CD8-positive, alpha-beta memory T cell (primary cell): ENCODE measurements at places on chromosomes 4 and X. TPM values are rescaled to one million over a fixed set of nuclear protein-coding genes. Genes with fewer than 3 reads are reported as not detected.

DNA sequence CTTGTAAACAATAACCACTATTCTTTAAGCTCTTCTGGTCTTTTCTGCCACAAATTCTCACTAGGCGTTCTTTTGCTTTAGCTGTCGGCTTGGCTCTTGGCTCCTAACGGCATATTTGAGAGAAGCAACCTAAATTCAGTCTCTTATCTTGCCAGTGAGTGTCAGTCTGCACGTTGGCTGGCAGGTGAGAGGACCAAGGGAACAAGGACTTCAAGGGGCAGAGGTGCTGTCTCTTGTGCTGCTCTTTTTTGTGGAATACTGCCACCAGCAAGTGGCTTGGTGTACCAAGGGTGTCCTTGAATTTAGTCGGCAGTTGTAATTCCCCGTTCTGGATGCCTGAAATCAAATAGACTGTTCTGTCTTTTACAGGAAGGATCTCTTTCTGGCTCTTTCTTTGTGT, 77.8 kb upstream of the SLC4A4 start:
- no peak overlapping the region for H3K27ac ChIP-seq
- peaks cover 10% of the 10 kb centered on the region for H3K4me1 ChIP-seq
- H3K4me3 ChIP-seq: no peak overlapping the region

GRCh38 chr4:62814510-62815047, 1594.7 kb downstream of the TECRL start:
- no peaks in the 10 kb centered on the region for H3K36me3 ChIP-seq
- no peaks in the 10 kb centered on the region for H3K4me1 ChIP-seq
- no peak for DNase-seq
- no peak overlapping the region for H3K27ac ChIP-seq

GRCh38 chrX:39396358-39396995, 595.2 kb downstream of the MID1IP1 start:
- DNase-seq: no peak
- no peaks in the 10 kb centered on the region for H3K4me1 ChIP-seq
- H3K4me3 ChIP-seq: no peak overlapping the region
- no peak overlapping the region for H3K27ac ChIP-seq
- no peaks in the 10 kb centered on the region for H3K36me3 ChIP-seq

- no peak overlapping the region for H3K4me3 ChIP-seq
- no peaks in the 10 kb centered on the region for H3K4me1 ChIP-seq
- H3K36me3 ChIP-seq: no peaks in the 10 kb centered on the region
- H3K27ac ChIP-seq: no peak overlapping the region
Measured at GRCh38 chr4:51859476-51860031, 16.6 kb downstream of the DCUN1D4 start.

DNA sequence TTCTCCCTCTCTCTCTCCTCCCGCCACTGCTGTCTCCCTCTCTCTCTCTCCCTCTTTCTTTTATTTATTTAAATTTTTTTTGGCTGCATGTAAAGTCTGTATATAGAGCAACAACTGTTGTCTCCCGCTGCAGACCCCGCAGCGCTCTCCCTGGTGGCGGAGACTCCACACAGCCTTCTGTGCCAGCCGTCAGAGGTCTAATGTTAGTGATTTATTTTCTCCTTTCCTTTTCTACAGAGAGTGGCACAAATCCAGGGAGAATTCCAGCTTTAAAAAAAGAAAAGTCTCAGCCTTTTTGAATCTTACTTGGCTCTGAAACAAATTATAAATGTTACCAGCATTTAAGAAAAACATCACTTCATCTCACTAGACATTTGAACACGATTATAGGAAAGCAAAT, 106.2 kb downstream of the FAM9B start:
- no peak overlapping the region for H3K27ac ChIP-seq
- H3K36me3 ChIP-seq: no peaks in the 10 kb centered on the region
- no peak for DNase-seq
- no peaks in the 10 kb centered on the region for H3K27me3 ChIP-seq
- no peak overlapping the region for H3K4me3 ChIP-seq

DNA sequence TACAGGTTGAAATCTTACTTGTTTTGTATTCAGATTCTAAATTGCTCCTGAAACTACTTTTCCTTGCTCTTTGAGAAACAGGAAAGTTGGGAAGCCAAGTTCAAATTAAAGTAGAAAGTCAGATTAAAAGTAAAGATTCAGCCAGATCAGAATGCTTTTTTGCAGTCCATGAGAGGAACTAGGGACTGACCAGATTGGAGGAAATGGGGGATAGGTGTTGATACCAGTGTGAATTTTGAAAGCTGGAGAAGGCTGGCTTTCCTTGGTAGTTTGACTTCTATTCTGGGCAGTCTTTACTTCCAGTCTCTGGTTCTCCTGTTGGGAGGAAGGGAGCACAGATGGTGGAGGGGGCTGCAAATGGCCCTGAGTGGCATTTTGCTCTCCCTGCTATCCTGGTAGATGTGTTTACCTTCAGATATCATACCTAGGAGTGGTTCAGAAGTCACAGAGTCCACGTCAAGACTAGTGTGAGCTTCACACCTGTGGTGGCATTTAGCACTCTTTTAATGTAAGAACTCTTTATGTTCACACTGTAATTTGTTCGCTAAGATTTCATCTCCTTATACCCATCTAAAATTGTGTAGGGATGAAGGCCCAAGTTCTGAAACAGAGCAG, 68.8 kb downstream of the FNIP2 start:
- H3K4me3 ChIP-seq: no peak overlapping the region
- H3K27ac ChIP-seq: no peak overlapping the region
- H3K4me1 ChIP-seq: no peaks in the 10 kb centered on the region
- no peaks in the 10 kb centered on the region for H3K36me3 ChIP-seq
- no peak for DNase-seq
- H3K27me3 ChIP-seq: no peaks in the 10 kb centered on the region

- no peaks in the 10 kb centered on the region for H3K36me3 ChIP-seq
- no peak for DNase-seq
- H3K27ac ChIP-seq: no peak overlapping the region
- H3K4me1 ChIP-seq: peaks cover 66% of the 10 kb centered on the region
Measured at GRCh38 chrX:129760155-129760554, 19.6 kb upstream of the SASH3 start.

GRCh38 chr4:119632216-119632615, 3.6 kb upstream of the PDE5A start:
- H3K27me3 ChIP-seq: no peaks in the 10 kb centered on the region
- no peak overlapping the region for H3K4me3 ChIP-seq
- no peak for DNase-seq
- peaks cover 9% of the 10 kb centered on the region for H3K4me1 ChIP-seq

DNA sequence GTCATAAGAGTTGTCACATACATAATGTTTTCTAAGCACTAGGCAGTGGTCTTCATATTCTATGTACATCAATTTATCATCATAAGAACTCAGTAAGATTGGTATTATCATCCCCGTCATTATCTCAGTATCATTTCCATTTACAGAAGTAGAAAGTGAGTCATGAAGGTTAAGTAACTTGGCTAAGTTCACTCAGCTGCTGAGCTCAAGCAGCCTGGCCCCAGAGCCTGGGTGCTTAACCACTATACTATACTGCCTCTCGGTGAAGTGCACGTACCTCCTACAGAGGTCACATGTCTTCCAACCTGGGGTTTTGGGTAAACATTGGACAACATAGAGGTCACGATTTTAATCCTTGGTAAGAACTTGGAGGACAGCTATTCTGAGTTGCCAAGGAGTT, 161.5 kb upstream of the GATB start:
- H3K27me3 ChIP-seq: no peaks in the 10 kb centered on the region
- no peaks in the 10 kb centered on the region for H3K36me3 ChIP-seq
- H3K4me3 ChIP-seq: no peak overlapping the region
- no peak overlapping the region for H3K27ac ChIP-seq
- no peaks in the 10 kb centered on the region for H3K4me1 ChIP-seq
- no peak for DNase-seq

DNA sequence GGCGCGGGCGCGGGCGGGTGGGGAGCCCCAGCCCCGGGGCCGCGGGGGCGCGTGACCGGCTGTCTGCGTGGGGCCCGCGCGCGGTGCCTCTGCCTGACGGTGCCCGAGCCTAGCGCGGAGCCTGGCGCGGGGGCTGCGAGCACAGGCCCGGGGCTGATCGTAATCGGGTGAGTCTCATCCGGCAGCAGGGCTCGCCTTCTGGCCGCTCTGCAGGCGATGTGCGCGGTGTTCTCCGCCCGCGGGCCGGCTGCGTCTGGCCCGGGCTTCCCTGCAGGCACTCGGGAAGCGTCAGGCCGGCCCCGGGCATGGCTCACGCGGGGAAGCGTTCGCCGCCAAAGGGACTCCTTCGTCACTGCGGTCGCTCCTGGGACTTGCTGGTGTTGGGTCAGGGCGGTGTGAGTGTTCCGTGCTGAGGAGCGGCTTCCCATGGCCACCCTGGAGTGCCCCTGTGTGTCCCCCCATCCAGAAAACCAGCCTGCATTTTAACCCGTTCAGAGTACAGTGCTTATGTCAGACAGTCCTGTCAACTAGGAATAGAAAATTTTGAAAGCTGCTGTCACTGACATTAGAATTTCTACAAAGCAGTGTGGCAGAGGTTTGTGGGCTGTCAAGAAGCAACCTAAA, 40.6 kb downstream of the FAM149A start:
- no peak for DNase-seq
- H3K27ac ChIP-seq: no peak overlapping the region
- H3K36me3 ChIP-seq: no peaks in the 10 kb centered on the region
- peaks cover 14% of the 10 kb centered on the region for H3K27me3 ChIP-seq
- no peak overlapping the region for H3K4me3 ChIP-seq

- no peak overlapping the region for H3K27ac ChIP-seq
- no peak overlapping the region for H3K4me3 ChIP-seq
- H3K27me3 ChIP-seq: peaks cover 8% of the 10 kb centered on the region
- DNase-seq: no peak
- no peaks in the 10 kb centered on the region for H3K4me1 ChIP-seq
- H3K36me3 ChIP-seq: no peaks in the 10 kb centered on the region
Measured at GRCh38 chr4:140753329-140753728, 2.9 kb downstream of the TBC1D9 start.

CXCL5 gene
- total RNA-seq: not detected

HSD17B13 gene
- not detected for total RNA-seq

GLRB gene
- not detected for total RNA-seq
